Trophoblast cell (in vitro differentiated cells and primary cell): ENCODE measurements at places on chromosomes 2 and 18.
A peak's percentile ranks its signal among the peaks of the same experiment; 100 is the strongest.

DNA sequence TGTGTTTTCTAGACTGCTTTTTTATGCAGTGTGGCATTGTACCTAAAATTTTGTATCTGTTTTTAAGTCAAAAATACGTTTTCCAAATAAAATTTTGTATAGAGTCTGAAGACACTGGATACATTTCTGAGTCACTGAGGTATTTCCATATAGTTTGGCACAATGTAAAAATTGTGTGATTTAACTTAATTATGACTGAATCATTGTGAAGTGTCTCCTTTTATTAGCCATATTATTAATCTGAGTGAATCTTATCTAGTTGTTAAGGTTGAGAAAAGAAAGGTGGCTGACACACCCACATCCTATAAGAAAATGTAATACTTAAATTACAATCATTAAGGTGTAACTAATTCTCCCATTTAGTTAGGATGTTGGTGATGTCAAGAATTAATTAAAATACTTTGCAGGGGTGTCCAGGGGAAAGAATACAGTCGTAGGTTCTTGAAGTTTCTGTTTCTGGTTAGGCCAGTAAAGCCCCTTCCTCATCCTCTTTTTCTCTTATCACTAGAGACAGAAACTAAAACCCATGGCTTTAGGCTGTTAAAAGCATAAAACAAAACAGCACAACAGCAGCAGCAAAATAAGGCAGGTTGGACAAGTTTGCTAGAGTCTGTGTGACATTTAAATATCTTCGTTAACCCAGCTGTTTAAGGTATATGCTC, 71.6 kb downstream of the UBE2E3 start:
- no peaks in the 10 kb centered on the region for H3K27me3 ChIP-seq
- no peak overlapping the region for H3K4me3 ChIP-seq
- DNase-seq = no peak
- no peaks in the 10 kb centered on the region for H3K4me1 ChIP-seq
- no peak overlapping the region for H3K27ac ChIP-seq
- H3K36me3 ChIP-seq = no peaks in the 10 kb centered on the region

DNA sequence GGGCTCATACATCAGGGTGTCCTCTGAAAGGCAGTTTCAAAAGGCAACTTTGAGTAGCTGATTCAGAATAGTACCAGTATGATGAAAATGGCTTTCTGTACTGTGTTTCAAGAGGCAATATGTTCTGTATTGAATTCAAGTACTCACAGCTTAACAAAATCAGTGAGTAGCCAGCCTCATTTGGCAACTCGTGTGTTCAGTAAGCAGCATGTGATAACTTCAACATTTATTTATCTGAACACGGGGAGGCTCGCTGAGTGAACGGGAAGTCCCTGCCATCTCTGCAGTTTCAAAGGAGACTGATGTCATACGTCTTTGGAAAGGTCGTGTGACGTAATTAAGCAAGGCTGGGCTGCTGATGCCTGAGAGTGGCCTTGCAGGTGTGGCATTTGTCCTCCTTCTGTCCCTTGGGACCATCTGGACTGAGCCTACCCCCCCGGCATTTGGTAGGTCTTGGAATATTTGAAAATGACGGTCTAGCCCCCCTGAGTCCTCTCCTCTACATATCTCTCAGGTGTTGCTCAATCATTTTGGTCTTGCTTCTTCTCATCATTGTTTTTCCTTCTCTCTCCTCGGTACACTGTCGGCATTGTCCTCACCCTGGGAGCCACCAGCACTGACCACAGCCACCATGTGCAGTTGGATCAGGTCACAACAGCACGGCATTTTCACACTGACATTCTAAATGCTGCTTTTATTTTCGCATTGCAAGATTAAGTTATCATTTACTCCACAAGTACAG, 62.8 kb downstream of the SMIM21 start:
- no peaks in the 10 kb centered on the region for H3K36me3 ChIP-seq
- no peaks in the 10 kb centered on the region for H3K27me3 ChIP-seq

- no peaks in the 10 kb centered on the region for H3K36me3 ChIP-seq
- DNase-seq = no peak
- no peaks in the 10 kb centered on the region for H3K27me3 ChIP-seq
- peak overlapping the region; percentile 12 for H3K4me3 ChIP-seq
- H3K27ac ChIP-seq = no peak overlapping the region
Measured at GRCh38 chr2:167820488-167820887, 426.9 kb downstream of the STK39 start.

- H3K27me3 ChIP-seq = no peaks in the 10 kb centered on the region
- no peaks in the 10 kb centered on the region for H3K36me3 ChIP-seq
- no peak for DNase-seq
Measured at GRCh38 chr2:96167407-96168013, 22.3 kb upstream of the DUSP2 start.

DNA sequence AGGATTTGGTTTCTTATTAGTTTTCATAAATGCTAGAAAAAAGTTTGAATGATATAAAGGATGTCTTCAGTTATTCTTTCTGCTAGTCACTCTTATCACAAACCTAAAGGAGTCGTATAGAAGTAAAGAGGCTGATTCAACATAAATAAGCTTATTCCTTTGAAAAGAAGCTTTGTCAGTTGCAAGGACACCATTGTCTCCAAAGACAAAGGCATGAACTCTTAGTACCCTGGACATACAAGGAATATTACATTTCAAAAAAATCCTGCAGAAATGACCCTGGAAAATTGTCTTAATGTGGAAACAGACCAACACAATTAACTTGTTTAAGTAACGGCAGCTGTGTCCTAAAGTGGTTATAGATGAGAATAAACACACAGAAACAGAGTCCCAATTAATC, 528.0 kb downstream of the CPS1 start:
- DNase-seq = no peak
- H3K27ac ChIP-seq = no peak overlapping the region

GRCh38 chr2:127277028-127277427, 16.9 kb downstream of the ERCC3 start:
- H3K4me1 ChIP-seq = no peaks in the 10 kb centered on the region
- no peak overlapping the region for H3K27ac ChIP-seq
- H3K4me3 ChIP-seq = no peak overlapping the region
- peaks cover 65% of the 10 kb centered on the region for H3K36me3 ChIP-seq

DNA sequence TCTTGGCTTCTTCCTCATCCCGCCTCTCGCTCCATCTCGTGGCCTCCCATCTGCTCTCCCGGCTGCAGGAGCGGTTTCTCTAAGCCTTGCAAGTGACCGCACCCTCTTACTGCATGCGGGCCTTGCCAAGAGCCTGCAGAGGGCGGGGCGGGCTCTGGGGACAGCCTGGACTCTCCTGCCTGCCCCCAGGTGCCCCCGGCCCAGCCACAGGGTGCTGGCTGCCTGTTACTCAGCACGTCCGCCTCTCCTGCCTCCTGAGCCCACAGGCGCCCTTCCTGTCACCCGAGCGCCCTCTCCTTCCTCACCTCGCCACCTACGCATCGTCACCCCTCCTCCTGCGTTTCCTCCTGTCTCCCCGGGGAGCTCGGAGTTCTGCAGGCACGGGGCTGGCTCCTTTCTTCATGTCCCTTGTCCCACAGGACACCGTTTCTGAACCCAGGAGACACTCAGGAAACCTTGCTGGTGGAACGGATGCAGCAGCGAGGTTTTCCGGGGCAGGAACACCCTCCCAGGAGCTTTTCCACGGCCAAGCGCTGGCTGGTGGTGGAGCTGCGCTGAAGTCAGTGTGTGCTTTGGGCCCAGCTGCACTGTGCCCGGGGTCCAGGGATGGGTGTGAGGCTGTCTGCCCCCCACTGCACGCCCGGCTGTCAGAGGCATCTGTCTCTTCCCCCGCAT, 28.5 kb downstream of the HPCAL1 start:
- H3K4me1 ChIP-seq = peaks cover 28% of the 10 kb centered on the region
- peak overlapping the region; percentile 13 for H3K4me3 ChIP-seq

DNA sequence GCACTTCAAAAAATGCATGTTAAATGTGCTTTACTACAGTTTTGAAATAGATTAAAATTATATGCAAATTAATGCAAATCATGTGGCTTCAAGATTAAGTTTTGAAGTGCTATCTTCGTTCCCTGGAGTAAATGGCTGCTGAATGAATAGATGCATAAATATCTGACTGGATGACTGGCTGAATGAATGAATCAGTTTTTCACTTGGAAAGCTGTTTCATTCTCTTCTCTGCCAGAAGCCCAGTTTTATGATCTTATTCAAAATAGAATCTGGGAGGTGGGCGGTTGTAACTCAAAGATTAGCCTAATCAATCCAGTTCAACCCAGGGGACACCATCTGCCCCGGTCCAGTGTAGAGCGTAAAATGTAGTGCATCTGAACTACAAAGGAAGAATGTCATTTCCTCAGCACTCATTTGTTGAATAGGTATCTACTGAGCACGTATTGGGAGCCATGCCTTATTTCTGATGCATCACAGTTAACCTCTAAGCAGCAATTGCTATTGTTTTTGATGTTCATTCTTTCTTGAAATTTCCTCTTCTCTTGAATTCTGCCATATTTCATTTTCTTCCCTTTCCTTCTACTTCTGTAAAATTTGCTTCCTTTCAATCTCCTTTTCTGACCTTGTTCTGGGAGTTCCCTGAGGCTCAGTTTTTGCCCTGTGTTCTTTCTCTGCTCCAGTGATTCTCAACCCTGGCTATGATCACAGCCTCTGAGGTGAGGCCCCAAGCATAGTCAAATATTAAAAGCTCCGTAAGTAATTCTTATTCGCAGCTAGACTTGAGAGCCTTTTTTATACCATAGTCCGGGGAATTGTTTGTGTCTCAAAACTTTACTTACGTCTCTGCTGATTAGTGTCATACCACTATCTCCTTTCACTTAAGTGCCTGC, 282.7 kb downstream of the PARD3B start:
- no peaks in the 10 kb centered on the region for H3K36me3 ChIP-seq
- H3K4me1 ChIP-seq = peaks cover 2% of the 10 kb centered on the region
- H3K27me3 ChIP-seq = no peaks in the 10 kb centered on the region

- no peak for DNase-seq
- peaks cover 7% of the 10 kb centered on the region for H3K4me1 ChIP-seq
- H3K27me3 ChIP-seq = no peaks in the 10 kb centered on the region
Measured at GRCh38 chr2:23944527-23944926, 4.3 kb downstream of the UBXN2A start.

DNA sequence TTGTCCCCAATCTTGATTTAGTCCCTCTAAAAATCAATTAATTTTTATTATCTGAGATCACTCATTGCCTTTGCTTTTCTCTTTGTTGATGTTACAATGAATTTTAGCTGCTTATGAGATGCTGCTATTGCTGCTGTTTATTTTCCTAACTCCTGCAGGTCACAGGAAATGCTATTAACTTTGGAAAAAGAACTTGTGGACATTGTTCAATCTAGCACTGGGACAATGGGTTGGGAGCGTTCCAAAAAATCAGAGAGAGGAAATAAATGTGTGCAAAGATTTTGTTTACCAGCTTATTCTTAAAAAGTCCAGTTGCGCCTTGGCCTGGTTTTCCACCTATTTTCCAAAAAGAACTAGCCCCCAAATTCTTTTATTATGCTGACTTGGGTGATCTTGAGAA, 268.3 kb downstream of the PTH2R start:
- H3K27ac ChIP-seq = no peak overlapping the region
- no peak overlapping the region for H3K4me3 ChIP-seq
- H3K4me1 ChIP-seq = no peaks in the 10 kb centered on the region

DNA sequence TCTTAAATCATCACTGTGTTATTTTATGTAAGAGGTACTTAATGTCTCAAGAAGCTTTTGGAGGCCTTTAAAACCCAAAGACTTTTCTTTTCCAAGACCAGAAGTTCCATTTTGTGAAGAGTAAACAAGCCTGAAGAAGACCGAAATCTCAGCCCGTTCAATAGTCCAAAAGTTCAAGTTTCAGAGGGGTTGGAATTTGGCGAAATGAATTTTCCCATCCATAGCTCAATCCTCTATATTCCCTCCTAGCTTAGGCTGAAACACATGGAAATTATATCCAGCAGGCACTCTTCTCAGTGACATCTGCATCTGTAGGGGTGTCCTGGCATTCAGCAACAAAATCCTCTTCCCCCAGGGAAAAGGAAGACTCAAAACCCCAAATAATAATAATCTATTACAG, 344.6 kb downstream of the ARHGAP15 start:
- no peak overlapping the region for H3K4me3 ChIP-seq
- DNase-seq = no peak
- H3K27me3 ChIP-seq = no peaks in the 10 kb centered on the region
- H3K27ac ChIP-seq = no peak overlapping the region
- H3K36me3 ChIP-seq = no peaks in the 10 kb centered on the region

DNA sequence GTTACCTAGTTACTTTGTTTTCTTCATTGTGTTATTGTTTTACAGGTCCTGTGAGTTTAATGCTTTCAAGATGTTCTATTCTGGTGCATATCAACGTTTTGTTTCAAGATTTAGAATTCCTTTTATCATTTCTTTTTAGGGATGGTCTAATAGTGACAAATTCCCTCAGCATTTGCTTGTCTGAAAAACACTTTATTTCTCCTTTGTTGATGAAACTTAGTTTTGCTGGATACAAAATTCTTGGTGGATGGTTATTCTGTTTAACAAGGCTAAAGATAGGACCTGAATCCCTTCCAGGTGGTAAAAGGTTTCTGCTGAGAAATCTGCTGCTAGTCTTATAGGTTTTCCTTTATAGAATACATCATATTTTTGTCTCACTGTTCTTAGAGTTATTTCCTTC, 102.3 kb downstream of the RND3 start:
- H3K4me1 ChIP-seq = peaks cover 7% of the 10 kb centered on the region
- H3K4me3 ChIP-seq = no peak overlapping the region
- no peak overlapping the region for H3K27ac ChIP-seq
- DNase-seq = no peak
- H3K27me3 ChIP-seq = no peaks in the 10 kb centered on the region

DNA sequence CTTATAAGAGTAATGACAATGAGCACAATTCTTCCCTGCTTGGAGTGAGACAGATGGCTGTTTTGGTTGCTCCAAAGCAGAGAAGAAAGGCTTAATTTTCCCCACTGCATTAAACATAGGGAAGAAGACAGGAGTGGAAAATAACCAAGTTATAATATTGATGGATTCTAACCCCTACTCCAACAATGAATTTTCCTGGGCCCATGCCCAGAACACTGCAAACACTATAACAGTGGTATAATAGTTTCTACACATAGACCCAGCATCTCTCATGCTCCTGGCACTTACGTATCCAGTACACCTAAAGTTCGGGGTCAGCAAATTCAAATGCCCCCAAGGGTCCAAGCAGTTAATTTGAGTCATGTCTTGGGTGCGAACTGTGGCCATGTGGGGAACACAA, 613.4 kb downstream of the PLCL1 start:
- H3K36me3 ChIP-seq = no peaks in the 10 kb centered on the region
- H3K4me1 ChIP-seq = no peaks in the 10 kb centered on the region
- no peaks in the 10 kb centered on the region for H3K27me3 ChIP-seq

GRCh38 chr18:37889963-37890362, 324.4 kb upstream of the CELF4 start:
- no peak overlapping the region for H3K4me3 ChIP-seq
- H3K27me3 ChIP-seq = no peaks in the 10 kb centered on the region
- no peak for DNase-seq
- no peaks in the 10 kb centered on the region for H3K4me1 ChIP-seq
- H3K27ac ChIP-seq = no peak overlapping the region
- no peaks in the 10 kb centered on the region for H3K36me3 ChIP-seq

DNA sequence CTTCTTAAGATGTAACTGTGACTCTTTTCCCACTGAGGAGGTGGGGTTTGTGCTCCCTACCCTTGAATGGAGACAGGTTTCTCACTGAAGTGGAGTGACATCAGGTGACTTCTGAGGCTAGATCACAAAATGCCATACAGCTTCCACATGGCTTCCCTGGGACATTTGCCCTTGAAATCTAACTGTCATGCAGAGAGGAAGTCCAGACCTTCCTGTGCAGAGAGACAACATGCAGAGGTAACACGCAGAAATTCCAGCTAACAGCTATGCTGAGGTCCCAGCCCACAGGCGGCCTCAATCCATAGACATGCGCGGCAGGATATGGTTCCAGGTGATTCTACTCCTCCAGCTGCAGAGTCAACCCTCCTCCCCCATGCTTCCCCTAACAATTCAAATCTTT, 119.0 kb downstream of the TRIB2 start:
- no peak for DNase-seq
- peaks cover 3% of the 10 kb centered on the region for H3K4me1 ChIP-seq
- H3K4me3 ChIP-seq = no peak overlapping the region
- H3K27me3 ChIP-seq = no peaks in the 10 kb centered on the region
